ENCODE measurements at places on chromosomes 2 and 18.

DNA sequence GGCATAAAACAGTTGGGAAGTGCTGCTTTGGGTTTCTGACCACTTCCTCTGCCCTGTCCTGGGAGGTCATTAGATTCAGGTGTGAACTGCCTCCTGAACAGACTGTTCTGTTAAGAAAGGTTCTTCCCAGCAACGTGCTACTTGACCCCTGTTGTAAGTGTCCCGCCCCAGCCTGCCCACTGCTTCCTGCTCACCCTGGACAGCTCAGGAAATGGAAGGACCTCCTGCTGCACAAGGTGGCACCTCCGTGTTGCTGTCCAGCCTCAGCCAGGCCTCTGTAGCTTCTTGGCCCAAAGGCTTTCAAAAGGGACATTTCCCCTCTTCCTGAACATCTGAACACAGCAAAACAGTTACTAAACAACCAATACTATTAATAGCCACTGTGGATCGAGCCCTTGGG lies 5.3 kb downstream of the TOGARAM2 start:
- DNase-seq: no peak

DNA sequence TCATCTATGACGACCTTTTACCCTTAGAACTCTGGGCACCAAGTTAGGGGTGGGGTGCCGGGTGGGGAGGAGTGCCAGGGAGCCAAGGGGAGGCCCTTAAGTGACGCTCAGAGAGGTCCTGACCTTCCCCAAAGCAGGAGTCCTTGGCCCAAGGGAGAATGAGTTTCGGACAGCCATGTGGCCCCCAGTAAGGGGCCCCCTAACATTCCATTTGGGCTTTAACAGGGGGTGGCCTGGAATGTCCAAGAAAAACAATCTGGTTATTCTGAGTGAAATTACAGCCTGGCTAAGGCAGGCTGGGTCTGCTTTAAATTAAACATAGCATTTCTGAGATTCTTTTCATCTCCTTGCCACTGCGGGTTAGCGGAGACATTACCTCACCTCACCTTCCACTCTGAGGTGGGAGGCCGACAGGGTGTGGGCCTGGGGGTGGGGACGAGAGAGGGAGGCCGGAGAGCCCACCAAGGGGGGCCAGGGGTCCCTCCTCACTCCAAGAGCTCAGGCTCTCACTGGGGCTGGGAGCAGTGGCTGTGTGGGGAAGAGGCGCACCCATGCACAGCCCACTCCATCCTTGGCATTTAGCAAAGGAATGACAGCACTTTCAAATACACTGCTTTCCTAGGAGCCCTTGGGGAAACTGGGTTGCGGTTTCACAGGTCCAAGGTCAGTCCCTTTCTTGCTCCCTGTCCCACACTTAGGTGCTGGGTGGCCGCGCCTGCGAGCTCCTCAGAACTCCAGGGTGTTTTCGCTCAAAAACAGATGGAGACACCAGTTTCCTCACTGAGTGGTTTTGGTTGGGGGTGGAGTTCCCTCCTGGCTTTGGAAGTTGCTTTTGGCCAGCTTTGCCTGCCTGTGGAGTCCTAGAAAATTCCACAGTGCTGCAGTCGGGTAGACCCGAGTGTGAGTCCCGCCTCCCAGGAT lies 107.4 kb downstream of the POLR1A start:
- DNase-seq: peak; percentile 68

- no peak for DNase-seq
Observed at GRCh38 chr2:31563273-31563839, 17.4 kb downstream of the SRD5A2 start.

DNA sequence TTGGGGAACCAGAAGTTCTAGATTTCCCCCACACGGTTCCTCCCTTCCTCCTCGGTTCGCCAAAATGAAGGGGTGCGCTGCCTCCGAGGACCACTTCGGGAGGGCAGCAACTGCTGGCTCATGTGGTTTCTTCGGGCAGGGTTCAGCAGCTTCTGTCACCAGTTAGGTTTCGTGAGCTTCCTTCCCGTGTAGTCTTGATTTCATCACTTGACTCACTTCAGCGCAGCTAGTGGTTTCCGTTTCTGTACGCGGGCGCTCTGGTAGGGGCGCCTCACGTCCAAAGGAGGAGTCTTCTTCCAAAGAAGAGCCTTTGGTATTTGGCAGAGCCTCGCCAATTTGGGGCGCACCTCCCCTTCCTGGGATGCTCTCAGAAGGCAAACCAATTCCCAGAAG lies 485 bp upstream of the GALNT3 start:
- peak; percentile 25 for DNase-seq

DNA sequence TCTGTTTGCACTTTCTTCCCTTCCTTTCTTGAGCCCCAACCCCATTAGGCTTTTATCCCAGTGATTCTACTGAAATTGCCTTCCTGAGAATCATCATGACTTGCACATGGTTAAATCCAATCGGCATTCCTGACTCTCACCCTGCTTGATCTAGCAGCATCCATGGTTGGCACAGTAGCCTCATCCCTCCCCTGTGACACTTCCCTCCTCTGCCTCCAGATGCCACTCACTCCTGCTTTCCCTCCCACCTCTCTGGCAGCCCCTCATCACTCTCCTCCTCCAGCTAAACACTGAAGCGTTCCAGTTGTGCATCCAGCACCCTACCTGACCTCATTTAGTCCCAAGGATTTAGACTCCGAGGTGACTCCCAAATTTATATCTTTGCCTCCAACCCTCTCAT lies 114.7 kb downstream of the GALNT14 start:
- no peak for DNase-seq

DNA sequence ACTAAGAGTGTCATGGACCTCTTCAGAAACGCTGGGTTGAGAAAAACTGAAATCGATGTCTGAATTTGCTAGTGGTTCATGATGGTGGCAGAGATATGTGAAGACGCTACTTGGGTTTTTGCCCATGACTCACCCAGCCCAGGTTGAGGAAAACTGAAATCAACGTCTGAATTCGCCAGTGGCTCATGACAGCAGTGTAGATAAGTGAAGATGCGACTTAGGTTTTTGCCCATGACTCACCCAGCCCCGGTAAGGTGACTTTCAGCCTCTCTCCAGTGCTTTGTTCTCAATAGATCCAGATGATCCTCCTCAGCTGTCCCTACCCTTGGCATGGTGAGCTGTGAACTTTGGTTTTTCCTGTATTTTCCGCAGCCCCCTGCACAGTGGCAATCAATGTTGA lies 105.3 kb upstream of the SIX3 start:
- no peak for DNase-seq

GRCh38 chr2:24517247-24517646 lies 26.2 kb downstream of the NCOA1 start:
- DNase-seq: no peak

GRCh38 chr2:15591692-15592463 lies at the start of gene DDX1:
Gene DDX1 (plus strand): TSS chr2:15591868. CDS start chr2:15591934, 66 bp downstream.
- DNase-seq: peak; percentile 76

- no peak for DNase-seq
Observed at GRCh38 chr2:26290001-26290400, 45.3 kb downstream of the HADHB start.

- no peak for DNase-seq
Observed at GRCh38 chr2:36594849-36595248, 3.1 kb downstream of the FEZ2 start.

DNA sequence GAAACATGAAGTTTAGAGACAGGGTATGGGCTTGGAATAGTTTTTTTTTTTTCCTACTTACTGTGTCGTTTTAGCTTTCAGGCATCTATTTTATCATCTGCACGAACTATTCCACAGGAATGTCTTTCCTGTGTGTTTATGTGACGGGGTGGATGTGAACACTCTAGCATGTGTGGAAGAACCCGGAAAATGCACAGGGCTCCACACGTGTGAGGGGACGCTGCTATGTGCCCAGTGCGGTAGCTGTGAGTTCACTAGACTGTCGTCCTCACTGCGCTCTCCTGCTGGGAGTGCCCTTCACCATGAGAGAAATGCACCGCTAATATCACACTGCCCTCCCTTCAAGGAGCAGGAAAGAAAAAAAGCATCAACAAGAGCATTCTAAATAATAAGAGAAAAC lies 250.8 kb upstream of the PXDN start:
- no peak for DNase-seq

- no peak for DNase-seq
Observed at GRCh38 chr2:239155806-239156480, 244.9 kb downstream of the HDAC4 start.

- no peak for DNase-seq
Observed at GRCh38 chr18:8627107-8627472, 17.9 kb downstream of the RAB12 start.

GRCh38 chr18:45015788-45016128 lies 335.1 kb downstream of the SETBP1 start:
- no peak for DNase-seq

DNA sequence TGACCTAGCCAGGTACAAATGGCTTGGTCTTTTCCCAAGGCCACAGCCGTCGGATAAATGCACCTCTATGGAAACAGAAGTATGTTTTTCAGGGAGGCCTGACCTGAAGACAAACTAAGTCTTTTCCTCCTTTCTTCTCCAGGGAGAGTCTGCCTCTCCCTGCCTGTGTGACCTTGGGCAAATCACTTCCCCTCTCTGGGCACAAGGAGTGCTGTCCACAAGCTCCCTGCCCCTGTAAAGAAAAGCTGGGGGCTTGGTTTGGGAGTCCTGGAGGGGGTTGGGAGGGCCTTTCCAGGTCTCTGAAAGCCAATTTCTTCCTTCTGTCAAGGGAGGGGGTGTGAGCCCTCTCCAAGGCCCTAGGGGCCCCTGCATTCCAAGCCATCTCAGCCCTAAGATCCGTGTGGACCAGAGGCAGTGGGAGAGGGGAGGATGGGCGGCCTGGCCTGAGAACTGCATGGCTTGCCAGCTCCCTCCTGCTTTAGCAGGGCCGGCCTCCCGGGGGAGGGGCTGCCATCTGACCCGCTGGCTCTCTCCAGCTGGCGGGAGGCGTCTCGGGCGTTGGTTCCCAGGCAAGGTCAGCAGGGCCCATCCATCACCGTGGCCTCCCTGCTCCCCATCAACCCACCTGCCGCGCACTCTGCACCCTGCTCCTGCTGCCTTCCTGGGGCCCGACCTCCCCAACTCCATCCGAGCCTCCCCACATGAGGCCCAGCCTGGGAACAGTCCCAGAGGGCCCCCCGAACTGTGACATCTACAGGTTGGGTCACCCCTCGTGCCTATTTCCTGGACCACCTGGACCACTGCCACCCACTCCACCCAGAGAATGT lies 61.4 kb downstream of the SMAD7 start:
- DNase-seq: no peak

DNA sequence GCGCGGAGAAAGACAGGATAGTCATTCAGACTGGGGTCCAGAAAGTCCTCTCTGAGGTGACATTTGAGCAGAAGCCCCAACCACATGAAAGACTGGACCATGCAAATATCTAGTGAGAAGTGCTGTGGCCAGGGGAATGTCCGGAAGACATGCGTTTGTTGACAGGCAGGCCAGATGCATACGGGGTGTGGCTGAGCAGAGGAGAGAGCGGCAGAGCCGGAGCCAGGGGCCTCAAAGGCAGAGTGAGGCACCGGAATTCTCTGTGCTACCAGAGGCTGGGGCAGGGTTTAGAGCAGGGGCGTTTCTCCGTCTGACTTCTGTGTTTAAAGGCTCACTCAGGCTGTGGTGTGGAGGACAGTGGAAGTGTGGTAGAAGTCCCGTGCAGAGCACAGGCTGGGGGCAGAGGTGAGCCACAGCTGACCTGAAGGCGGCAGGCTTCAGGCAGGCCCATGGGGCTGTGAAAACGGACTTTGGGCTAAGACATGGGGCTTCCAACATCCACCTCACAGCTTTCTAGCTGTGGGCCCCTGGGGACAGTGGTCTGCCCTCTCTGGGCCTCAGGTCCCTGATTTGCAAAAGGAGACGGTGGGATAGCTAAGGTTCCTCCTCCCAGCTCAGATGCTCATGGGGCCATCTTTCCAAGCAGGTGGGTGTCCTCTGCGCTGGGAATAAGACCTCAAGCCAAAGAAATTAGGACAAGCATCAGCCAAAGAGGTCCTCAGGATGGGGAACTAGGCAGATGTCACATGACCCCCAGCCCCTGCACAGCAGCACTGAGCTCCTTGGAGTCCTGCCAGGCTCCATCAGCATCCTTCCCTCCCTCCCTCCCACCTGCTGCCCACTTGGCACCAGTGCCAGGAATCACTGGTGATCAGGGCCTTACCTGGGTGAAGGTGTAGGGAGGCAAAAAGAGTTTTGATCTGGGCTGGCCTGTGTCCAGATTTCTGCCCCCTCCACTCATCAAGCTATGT lies 11.2 kb downstream of the RUFY4 start:
- DNase-seq: no peak

DNA sequence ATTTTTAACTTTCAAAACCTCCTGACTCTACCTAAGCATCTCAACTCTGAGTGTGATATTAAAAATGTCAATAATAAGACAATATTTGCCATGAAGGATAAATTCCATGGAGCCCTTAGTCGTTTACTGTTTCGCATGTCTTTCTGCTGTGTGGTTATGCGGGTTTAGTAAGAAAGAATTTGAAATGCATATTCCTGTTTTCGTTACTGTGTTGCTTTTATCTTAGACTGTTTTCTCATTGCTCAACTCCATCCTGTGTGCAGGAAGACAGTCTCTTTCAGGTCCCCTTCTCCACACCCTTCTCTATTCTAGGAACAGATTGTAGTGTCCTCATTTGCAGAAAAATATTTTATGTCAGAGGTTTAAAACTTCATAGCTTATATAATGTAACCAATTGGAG lies 82.5 kb upstream of the MAP3K20 start:
- no peak for DNase-seq

DNA sequence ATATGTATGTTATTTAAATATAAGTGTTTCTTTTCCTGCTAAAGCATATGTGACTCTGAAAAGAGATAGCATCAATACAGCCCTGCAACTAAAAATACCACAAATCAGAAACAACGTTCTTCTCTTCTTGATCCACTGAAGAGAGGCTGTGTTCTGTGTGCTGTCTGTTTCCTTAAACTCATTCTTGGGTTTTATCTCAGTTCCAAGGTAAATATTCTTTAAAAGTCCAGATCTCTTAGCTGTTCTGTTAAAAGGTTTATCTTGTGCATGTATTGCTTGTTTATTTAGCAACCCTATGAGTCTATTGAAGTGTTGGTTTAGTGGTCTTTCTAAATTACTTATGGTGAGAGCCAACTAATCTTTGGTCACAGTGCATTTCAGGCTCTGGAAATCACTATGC lies 173.3 kb upstream of the NT5C1B start:
- DNase-seq: no peak

- DNase-seq: no peak
Observed at GRCh38 chr2:239246723-239247122, 154.1 kb downstream of the HDAC4 start.

DNA sequence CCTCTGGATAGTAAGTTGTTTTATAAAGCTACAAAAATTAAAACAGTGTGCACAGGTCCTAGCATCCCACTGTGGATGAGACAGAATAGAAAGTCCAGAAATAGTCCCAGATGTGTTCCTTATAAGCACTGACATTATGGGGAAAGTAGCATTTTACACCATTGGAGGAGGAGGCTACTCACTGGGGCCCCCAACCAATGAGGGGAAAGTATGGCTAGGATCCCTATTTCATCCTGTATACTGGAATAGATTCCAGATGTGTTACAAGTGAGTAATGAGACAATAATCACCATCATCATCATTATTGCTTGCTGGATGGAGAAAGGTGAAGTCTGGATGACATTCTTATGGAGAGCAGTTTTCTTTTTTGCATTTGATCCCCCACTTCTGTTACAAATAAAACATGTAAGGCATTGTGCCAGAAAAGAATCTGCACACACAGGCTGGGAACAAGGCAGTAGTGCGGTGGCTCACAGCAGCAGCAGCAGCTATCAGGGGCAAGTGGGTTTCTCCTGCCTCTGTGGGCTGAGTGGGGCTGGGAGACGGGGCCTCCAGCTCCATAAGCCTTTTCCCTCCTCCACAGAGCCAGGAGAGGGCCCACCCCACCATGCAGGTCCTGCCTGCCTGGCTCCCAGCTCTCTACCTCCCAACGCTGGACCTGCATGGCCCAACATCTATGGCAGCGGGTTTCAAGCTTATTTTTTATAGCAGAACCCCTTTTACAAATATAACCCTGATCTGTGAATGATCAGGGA lies 5.0 kb downstream of the ARID5A start:
- no peak for DNase-seq
